ENCODE measurements at places on chromosomes 5 and 9.

GRCh38 chr5:72101828-72102227 is 5.4 kb upstream of the MAP1B start:
- no peak for DNase-seq

- DNase-seq = no peak
Measured at GRCh38 chr5:83306572-83307241, 164.8 kb upstream of the VCAN start.

DNA sequence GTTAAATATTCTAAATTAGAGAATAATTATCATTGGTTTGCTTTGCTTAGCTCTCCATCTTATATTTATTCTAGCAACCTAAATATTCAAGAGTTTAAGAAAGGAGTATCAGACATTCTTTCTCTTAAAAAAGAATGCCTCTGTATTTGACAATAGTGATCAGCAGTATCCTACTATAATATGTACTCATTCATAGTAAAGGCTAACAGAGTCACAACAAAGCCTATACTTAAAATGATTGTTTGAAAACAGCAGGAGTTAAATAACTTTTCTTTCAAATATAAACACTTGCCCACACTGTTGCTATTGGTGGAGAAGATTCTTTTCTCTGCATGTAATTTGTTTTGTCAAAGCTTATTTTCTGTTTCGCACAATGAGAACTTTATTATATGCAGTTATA is 178.4 kb downstream of the PTPRD start:
- no peak for DNase-seq

- DNase-seq = no peak
Measured at GRCh38 chr5:96347502-96348292, 85.4 kb downstream of the PCSK1 start.

DNA sequence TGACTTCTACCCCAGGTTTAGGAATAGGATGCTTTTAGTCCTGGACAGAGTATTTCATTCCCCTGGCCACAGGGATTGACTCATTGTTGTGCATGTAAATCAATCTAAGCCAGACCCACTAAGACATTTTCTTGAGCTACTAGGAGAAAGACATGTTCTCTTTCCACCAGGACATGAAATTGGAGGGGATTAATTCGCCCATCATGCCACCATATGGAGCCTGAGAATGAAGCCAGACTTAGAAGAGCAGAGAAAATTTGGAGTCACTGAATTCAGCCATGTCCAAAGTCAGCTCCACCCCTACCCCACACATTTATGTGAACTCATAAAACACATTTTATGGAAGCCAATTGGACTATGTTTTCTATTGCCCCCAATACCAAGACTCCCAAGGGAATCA is 322.5 kb downstream of the NFIB start:
- no peak for DNase-seq

DNA sequence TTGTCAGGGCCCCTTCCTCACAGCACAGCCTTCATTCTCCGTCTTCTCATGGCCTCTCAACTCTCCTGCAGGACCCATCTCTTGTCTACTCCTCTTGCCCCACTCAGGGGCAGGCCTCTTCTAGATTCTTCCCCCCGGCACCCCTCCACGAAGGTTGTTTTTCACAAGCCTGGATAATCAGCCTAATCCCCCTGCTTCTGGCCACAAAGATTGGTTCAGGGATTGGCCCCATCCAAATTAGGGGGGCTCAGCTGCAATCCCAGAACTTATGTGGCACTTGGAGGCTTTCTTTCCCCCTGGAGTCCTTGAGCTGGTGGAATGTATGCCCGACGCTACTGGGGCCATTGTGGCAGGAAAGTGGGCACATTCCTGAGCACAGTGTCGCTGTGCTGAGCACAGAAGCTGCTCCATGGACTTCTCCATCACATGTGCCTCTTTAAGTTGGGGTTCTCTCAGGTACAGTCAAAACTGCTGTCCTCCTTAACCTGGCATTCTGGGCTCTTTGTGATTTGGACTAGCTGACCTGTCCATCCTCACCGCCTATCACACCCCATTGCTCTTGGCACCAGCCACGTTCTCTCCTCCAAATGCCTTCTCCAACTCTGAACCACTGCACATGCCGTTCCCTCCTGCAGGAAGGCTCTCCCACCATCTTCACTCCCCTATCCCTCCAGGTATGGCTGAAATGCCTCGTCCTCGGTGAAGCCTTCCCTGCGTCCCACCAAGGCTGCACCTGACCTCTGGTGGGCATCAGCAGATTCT is 66.8 kb upstream of the RNF130 start:
- DNase-seq = no peak

DNA sequence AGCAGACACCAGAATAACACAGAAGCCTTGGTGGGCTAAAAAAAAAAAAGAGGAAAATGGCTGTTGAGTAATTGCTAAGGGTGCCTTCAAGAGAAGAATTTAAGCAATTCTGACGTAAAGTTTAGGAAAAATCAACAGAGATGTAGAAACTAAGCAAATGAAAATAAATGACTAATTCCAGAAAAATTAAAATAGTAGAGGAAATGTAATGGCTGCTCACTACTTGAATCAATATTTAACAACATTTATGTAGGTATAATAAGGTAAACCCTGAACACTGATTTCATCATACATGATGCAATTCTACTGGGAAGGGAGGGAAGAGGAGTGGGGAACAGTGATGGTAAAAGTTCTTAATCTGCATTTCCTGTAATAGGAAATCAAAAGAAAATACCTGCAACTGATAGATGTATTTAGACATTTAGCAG is 41.4 kb downstream of the PUM3 start:
- no peak for DNase-seq

- no peak for DNase-seq
Measured at GRCh38 chr9:12702160-12702758, 9.1 kb downstream of the TYRP1 start.

GRCh38 chr5:125274211-125274610 is 527.8 kb upstream of the ZNF608 start:
- DNase-seq = no peak

DNA sequence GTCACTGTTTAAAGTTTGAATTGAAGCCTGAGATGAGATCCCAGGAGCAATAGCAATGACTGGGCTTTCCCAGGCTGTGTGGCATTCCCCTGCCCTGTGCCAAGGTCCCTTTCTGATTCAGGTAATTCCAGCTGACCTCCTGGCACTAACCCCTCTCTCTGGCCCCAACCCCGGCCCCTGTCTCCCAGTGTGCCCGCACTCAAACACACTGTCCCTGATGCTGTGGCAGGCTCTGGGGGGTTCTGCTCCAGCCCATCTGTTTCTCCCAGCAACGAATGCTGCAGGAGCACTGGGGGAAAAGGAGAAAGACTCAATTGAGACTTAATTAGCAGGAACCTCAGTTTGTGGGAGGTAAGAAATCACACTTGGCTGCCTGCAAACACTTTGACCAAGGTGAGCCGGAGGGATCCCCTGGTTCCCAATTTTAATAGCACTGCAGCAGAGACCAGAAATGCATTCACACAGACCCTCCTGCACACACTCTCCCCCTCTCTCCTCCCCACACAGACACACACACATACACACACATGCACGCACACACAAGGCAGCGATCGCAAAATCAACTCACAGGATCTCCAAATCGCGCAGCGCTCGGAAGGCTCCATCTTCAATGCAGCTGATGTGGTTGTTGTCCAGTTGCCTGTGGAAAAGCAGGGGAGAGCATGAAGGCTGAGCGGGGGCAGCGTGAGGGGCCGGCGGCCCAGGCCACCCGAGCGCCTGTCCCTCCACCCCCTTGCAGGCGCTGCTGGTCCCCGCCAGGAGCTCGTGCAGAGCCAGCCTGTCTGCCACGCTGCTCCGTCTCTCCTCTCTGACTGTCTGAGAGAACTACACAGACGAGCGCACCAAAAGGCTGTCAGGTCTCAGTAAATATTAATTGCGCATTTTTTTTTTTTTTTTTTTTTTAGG is 265.1 kb upstream of the PANK3 start:
- no peak for DNase-seq

GRCh38 chr5:862367-863243 is 11.8 kb upstream of the ZDHHC11 start:
- no peak for DNase-seq

GRCh38 chr9:21761309-21761901 is 41.0 kb upstream of the MTAP start:
- no peak for DNase-seq

- DNase-seq = no peak
Measured at GRCh38 chr5:28066856-28067255, 1028.5 kb upstream of the CDH9 start.

- DNase-seq = no peak
Measured at GRCh38 chr9:101369884-101370531, 14.8 kb downstream of the BAAT start.

DNA sequence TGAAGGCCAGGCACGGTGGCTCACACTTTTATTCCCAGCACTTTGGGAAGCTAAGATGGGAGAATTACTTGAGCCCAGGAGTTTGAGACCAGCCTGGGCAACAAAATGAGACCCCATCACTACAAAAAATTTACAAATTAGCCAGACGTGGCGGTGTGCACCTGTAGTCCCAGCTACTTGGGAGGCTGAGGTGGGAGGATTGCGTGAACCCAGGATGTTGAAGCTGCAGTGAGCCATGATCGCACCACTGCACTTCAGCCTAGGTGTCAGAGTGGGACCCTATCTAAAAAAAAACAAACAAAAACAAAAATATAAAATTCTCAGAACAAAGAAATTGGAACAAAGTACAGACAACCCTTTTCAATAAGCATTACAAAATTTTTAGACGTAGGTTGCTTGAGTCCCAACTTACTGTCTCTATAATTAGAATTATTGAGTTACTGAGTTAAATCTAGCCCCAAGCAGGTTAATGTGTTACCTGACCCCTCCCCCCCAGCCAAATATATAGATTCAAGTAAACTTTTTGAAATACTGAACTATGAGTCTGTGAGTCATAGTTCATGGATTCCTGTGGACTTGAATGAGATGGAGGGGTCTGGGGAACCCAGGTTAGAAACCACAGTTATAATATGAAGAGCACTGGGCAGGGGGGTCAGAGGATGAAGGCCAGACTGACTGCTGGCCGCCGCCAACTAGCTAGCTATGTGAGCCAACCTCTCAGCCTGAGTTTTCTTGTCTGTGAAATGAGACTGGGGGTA is 173.1 kb downstream of the AOPEP start:
- DNase-seq = no peak

DNA sequence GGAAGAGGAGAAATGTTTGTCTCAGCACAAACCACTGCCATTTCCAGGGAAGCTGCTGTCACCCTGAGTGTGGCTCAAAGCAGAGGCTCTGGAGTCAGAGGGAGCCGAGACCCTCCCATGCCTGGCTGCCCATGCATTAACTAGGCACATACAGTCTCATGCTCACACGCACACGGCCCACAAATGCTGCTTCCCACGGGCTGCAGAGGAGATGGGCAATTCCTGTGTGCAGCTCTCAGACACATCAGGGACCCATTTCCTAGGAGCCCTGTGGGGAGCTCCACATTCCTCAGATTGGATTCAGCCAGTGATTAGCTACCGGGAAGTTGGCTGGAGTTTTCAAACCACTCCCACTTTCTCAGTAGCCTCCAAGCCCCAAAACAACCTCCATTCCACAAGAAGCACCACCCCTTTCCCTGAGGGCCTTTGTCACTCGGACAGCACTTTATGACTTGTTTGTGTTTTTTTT is 9.1 kb upstream of the PTGES start:
- no peak for DNase-seq

DNA sequence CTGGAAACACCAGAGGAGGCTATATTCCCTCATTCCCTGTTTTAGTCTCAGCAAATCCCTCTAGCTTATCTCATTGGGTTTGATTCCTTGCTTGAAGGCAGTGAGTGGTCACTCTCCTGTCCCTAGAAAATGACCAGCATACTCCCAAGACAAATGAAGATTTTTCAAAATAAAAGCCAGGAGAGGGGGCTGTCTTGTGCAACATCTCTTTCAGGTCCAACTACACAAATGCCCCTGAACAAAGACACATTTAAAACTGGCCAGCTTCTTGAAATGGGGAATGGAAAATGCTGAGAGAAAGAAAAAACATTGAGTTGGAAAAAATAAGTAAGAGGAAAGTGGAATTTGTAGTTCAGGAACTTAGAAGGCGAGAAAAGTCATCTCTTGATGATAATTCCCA is 49.3 kb upstream of the FAM169A start:
- no peak for DNase-seq

- no peak for DNase-seq
Measured at GRCh38 chr9:129640086-129640870, 1.7 kb downstream of the ASB6 start.

DNA sequence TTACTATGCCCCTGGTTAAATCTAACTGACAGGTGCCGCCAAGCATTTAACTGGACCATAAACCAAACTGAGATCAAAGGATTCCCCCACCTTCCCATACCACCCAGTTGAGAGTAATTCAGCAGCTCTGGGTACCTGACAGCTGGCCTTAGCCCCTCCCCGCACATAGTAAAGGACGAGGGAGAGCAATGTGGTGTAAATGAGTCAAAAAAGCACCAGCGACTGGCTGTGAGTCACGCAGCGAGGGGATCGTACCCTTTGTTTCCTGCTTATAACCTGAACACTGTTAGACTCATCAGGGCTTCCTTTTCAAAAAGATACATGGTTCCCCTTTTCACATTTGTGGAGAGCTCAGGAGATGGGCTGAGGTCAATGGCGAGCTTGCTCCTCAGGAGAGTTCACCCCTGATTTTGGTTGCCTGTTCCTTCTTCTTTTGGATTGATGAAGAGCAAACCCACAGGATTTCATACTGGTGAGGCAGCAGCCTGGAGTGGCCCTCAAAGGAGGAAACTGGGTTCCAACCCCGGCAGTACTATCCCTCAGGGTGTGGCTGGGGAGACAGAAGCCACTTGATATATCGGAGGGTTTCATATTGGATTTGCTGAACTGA is 71.5 kb downstream of the ANKRD33B start:
- DNase-seq = no peak

- DNase-seq = no peak
Measured at GRCh38 chr9:134039386-134040175, 14.3 kb downstream of the BRD3OS start.

DNA sequence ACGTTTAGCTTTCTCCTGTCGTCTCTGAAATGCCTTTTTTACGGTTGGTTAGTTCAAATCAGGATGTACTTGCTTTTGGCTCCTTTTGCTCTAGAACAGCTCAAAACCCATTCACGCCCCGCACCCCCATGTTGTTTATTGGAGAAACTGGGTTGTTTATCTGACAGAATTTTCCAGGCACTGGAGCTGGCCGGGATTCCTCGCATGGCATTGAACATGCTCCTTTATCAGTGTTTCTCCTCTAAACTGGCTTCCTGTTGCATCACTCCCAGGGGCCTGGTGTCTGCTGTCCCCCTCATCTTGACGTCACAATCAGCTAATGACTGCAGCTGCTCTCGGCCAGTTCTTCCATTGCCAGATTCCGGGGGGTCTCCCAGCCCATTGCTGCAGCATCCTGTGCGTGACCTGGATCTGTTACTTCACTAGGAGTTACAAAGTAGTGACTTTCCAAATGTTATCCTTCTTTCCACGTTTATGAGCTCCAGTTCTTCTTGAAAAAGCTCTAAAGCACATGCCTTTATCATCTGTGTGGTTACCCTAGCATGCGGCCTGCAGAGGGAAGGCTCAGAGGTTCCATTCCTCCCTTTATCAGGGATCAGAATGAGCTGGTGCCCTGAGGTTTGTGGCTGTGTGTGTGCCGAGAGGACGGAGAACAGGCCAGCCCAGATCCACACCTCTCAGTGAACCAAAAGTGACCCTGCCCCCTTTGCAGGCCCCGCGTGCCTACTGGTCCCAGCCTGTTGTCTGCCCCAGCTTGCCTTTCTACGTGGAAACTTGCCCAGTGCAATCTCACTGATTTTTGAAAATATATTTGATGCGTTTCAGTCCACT is 27.5 kb downstream of the FAM163B start:
- DNase-seq = no peak

All from T-helper 1 cell (primary cell).